A549 treated with dexamethasone at 1 μM for 4 hours (cell line): ENCODE measurements at places on chromosomes 3 and 15. TPM values are rescaled to one million over a fixed set of nuclear protein-coding genes. Genes with fewer than 3 reads are reported as not detected.

CD96 gene
- not detected in 5 replicates for total RNA-seq

RYR3 gene
- 0.05 to 0.12 TPM (median 0.07 TPM) in 4 of 5 replicates, not detected in the other for total RNA-seq

CHST2 gene
- 0.80 to 1.3 TPM (median 1.1 TPM) in 5 replicates for total RNA-seq

ZNF619 gene
- 2.0 to 2.4 TPM (median 2.3 TPM) in 5 replicates for total RNA-seq

DALRD3 gene
- total RNA-seq: 16.8 to 24.1 TPM (median 23.1 TPM) in 5 replicates
